ENCODE measurements at places on chromosomes 12 and 14.

DNA sequence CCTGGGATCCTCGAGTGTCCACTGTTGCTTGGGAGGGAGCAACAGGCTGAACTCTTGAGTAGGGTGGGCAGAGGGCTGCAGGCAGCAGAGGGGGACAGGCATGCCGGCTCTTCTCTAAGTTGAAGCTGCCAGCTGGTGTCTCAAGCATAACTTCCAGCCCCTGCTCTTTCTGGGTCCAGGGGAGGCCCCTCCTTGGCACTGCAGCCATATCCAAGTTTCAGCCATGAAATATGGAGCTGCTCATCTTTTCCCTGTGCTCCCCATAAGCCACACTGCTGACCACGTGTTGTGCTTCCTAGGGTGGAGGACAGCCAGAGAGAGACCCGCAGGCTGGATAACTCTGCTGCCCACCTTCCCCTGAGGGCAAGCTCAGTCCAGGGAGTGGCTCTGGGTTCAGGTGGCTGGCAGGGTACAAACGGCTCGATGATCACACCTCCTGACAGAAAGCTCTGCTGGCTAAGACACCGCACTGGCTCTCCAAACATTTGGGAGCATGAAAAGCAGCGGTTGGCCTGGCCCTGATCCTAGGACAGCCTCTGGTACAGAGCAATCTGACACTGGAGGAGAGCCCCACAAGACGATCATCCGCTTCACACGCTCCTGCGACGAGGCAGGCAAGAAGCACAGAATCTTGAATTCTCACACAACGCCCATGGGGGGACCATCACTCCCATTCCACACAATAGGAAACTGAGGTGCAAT, 79.6 kb downstream of the PITPNM2 start:
- DNase-seq, result no peak

GRCh38 chr12:46660719-46661109, 165.1 kb downstream of the SLC38A4 start:
- peak; percentile 44 for DNase-seq

- no peak for DNase-seq
Observed at GRCh38 chr14:99885649-99885958, 92.4 kb downstream of the EML1 start.

DNA sequence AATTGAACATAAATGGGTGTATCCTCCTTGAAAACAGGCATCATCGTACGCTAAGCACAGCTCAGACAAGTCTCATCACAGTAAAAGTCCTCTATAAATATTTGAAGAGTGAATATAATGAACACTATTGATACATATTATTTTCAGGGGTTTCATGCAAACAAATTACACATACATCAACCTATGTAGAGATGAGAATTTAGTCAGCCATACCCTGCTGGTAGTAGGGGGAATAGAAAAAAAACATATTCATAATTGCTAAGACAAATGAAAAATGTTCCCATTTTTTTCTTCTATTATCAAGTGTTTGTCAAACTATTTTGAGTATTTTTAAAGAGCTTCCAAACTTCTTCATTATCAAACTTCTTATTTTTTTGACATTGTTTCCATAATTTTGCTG, 205.6 kb upstream of the SOX5 start:
- no peak for DNase-seq

- no peak for DNase-seq
Observed at GRCh38 chr12:2288471-2288870, 235.7 kb downstream of the CACNA1C start.

GRCh38 chr14:55207832-55208231, 16.4 kb upstream of the DLGAP5 start:
- no peak for DNase-seq

GRCh38 chr12:70463997-70464396, 97.9 kb downstream of the KCNMB4 start:
- DNase-seq, result no peak

GRCh38 chr12:32091696-32092095, 15.0 kb upstream of the BICD1 start:
- DNase-seq, result no peak

- no peak for DNase-seq
Observed at GRCh38 chr14:61342486-61342885, 21.1 kb downstream of the PRKCH start.

GRCh38 chr12:93756288-93756687, 79.1 kb downstream of the CRADD start:
- DNase-seq, result no peak

DNA sequence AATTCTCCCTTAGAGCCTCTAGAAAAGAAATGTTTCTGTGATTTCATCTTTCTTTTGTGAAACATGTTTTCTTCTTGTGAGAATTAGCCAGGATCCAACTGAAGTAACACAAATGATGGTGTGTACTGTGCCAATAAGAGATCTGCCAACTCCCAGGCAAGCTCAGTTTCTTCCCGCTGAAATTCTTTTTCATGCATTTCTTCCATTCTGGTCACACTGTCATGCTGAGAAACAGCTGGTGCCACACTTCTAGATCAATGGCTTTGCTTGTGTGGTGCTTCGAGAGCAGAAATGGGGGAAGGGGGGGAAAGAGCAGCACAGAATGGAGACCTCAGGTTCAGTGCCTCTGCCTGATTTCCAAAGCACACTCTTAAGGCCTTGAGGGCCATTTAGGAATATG, 41.4 kb upstream of the FGF6 start:
- no peak for DNase-seq

DNA sequence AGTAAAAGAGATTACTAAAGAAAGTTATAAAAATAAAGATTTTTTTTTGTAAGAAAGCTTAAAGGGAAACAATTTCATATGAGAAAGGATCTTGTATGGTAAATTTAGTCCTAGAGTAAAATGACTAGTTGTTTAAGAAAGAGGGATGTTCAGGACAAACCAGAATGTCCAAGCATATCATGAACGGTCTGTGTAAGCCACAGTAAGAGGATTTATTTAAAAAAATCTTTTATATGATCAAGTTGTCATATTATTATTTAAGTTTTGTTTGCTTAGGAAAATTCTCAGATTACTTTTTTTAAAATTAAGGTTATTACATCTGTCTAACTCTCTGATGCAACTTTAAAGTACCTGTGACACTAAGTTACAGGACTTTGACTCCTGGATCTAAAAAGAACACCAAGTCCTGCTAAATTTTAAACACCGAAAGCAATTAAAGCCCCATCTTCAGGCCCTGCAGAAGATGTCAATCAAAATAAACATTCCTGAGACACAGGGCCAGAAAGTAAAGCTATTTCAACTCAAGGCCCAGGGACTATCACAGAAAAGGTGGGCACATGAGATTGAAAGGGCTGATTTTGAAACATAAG, 17.3 kb upstream of the CCDC196 start:
- DNase-seq, result no peak
